ENCODE measurements at places on chromosomes 3 and 15.

DNA sequence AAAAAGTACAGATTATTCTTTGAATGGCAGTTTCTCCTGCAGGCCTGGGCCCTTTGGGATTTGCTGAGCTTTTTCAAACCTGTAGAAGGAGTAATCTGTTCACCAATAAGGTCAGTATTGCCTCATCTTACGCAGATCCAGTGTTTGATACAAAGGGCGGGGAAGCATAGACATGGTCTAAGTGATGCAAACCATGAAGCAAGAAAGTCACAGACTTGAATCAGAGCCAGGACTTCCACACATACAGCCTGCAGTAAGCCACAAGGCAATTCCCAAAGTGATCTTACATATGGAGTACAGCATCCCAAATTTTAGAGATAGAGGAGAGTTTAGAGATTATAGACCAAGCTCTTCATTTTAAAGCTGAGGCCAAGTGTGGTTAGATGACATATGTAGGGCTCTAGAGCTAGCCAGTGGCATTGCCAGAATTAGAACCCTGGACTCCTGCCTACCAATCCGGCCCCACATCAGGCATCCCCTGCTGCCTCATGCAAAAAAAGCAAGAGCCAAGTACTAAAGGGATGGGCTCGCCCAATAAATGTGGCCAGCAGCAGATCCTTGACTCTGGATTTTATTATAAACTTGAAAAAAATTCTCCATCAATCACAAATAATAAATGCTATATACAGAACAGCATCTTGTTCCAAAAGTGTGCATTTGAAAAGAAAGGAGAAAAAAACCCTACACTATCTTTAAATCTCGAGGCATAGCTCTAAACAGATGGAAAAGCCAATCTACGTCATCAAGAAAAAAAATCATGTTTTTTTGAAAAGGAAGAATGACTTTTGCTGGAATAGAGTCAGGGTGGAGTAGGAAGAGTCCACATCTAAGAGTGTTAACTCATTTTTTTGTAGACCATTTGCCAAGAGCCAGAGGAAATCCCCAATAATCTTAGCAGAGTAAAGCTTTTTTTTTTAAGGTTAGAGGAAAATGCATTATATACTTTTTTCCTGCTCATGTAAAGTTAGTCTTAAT is 24.0 kb downstream of the ABI3BP start:
- DNase-seq, result no peak

- DNase-seq, result peak; percentile 21
Measured at GRCh38 chr3:4708230-4708629, 215.1 kb downstream of the ITPR1 start.

DNA sequence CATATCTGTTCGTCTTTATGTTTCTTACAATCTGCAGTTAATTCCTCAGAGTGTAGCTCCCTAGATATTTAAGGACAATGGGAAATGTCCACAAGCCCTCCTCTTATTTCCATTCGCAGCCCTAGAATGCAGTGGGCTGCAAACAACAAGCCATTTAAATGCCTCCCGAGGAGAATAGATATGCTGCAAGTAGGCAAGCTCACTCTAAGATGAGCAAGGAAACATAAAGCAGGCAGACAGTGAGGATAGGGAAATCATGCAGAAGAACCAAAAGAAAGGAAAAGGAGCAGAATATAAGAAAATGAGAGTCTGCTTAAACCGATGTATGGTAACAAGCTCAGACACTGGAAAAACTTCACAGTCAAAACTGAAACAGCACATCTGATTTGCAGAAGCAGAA is 561.9 kb downstream of the GBE1 start:
- DNase-seq, result no peak

DNA sequence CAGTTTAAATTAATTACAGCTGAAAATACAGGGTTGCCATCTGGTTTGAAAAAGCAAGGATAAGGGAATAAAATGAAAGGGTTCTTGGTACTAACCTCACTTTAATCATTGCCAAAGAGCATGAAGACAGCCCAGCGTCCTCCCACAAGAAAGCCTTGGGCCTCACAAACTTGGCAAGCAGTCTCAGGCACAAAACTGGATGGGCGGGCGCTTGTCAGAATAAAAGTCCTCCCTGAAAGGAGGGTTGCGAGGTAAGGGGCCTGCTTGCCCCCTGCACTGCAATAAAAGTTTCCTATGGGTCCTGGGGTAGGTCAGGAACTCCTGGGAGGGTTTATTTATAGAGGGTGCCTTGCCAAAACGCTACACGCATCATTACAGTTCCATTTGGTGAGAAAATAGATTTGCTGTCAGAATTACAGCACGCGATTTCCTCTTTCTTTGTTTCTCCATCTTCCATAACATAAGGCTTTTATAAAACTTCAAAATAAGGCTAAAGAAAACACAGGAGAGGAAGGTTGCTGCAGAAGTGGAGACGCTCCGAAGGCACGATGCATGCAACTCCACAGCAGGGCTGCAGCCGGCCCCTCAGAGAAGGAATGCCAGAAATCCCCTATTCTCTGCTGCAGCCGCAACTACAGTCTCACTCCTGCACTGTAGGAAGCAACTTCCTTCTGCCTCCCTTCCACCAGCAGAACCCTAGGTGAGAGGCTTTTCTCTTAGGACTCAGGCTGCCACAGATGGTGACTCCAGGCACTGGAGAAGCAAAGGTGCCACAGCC is 61.3 kb downstream of the VGLL4 start:
- DNase-seq, result peak; percentile 90

- DNase-seq, result peak; percentile 14
Measured at GRCh38 chr3:126620738-126621137, 34.2 kb downstream of the TXNRD3 start.

GRCh38 chr3:45554006-45554666 is 40.4 kb upstream of the LIMD1 start:
- DNase-seq, result peak; percentile 59

- peak; percentile 62 for DNase-seq
Measured at GRCh38 chr15:65110676-65111292, 4.2 kb downstream of the UBAP1L start.

Measured in choroid plexus epithelial cell (primary cell).